ENCODE measurements at places on chromosomes 12 and 14. TPM values are rescaled to one million over a fixed set of nuclear protein-coding genes. Genes with fewer than 3 reads are reported as not detected.

- no peak for DNase-seq
Observed at GRCh38 chr14:102285106-102285505, 19.9 kb downstream of the MOK start.

GRCh38 chr12:63843721-63844390, 644 bp upstream of the SRGAP1 start:
- peak; percentile 67 for DNase-seq

DNA sequence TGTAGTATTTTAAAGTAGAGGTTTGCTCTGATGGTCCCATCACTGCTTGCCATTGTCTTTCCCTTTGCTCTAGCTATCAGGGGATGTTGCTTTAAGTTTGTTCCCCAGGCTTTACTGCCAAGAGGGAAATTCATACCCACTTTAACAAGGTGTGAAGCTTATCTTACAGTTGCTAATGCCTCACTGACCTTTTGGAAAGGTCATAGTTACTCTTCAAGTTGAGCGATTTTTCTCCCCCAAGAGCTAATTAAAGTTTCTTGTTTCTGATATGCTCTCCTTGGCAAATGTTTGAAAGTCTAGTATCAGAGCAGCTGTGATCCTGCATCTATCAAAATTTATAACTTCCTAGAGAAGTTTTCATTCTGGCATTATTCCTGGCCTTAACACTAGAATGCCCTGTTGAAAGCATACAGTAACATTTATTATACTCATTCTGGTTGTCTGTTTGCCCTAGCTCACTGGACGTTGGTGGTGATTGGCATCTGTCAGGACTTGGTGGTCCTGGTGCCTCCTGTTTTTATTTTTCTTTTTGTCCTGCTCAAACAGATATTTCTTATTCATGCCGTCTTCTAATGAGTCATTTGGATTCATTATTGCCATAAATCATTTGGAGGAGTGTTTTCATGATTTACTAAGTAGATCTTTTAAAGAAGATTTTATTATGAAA, 8.1 kb downstream of the ATP2A2 start:
- no peak for DNase-seq

GRCh38 chr12:64088431-64089349, 133.4 kb downstream of the KICS2 start:
- peak; percentile 92 for DNase-seq

DNA sequence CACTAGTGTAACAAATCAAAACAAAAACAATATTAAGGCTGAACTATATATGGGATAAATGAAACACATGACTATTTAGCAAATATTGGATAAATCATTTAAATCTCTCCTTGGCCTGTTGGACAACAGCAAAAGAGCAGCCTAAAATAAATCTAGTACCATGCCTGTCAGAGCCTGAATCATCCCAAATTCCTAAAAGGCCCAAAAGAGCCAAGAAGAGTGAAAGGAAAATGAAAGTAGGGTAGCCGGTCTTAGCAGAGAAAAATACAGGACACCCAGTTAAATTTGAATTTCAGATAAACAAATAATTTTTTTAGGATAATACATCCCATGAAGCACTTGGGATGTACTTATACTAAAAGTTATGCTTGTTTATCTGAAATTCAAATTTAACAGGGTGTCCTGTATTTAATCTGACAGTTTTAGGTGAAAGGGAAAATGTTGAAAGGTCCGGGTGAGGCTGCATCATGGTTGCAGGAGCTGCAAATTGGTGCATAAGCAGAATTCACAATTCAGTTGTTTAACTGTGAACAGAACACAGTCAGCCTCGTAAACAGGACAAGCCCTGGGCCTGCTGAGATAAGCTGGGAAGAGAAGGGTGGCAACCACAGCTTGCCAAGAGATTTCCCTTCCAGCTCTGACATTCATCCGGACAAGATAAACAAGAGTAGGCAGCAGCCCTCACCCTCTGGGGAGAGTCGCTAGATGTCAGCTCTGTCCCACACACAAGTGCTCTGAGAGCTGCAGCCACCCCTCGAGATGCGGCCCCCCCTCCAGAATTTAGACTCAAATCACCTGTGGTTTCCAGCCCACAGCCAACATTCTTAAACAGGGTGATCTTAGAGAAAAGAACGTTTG, 30.3 kb downstream of the DMAC2L start:
- no peak for DNase-seq

- DNase-seq = no peak
Observed at GRCh38 chr12:60832290-60832689, 1236.5 kb downstream of the SLC16A7 start.

DNA sequence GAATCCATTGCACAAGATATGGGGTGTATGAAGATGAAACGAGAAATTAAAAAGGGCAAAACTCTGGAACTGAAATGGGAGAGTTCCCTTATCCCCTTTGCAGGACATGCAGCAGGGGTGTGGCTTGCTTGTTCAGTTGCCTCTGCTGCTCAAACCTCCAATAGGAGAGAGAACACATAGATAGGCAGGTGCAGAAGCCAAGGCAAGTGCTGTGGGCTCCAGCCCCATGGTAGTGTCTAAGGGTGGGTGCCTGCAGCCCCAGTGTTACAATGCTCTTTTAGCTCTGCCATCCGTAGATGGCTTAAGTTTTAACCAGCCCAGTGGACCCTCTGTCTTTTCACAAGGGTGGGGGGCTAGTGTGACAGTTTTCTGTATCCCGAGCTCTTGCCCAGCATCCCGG, 69.7 kb downstream of the CMAS start:
- DNase-seq = no peak

DNA sequence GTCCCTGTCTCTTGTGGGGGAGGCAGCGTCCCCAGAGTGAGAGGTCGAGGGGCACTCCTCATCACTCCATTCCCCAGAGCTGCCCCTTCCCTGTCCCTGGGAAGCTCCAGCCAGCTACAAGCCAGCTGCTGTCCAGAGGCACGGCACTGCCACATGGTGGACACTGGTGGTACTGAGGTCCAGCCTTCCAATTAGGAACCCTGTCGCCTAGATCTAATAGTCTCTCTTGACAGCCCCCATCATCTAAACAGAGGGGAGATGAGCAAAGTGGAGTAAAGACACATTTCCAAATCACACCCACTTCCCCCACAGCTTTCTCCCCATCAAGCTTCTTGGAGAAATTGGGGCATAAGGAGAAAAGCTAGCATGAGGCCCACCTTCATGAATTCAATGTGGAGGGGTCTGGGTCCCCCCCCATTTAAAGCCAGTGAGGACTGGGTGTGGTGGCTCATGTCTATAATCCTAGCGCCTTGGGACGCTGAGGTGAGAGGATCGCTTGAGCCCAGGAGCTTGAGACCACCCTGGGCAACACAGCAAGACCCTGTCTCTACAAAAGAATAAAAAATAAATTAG, 2.1 kb upstream of the INHBE start:
- no peak for DNase-seq

- peak; percentile 80 for DNase-seq
Observed at GRCh38 chr12:32051511-32052211, 55.0 kb upstream of the BICD1 start.

DNA sequence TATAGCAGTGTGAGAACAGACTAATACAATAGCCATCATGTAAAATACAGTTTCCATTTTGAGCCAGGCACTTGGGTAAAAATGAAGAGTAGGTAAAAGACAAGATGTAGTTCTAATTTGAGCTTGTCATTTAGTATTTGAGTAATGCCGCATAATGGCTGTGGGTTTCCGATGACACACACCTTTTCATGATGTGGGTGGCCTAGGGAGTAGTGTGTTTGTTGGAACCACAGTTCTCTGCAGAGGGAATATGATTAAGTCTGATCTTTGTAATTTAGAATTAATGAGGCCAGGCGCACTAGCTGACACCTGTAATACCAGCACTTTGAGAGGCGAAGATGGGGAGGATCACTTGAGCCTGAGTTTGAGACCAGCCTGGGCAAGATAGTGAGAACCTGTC, 61.8 kb downstream of the RCOR1 start:
- DNase-seq = no peak

DNA sequence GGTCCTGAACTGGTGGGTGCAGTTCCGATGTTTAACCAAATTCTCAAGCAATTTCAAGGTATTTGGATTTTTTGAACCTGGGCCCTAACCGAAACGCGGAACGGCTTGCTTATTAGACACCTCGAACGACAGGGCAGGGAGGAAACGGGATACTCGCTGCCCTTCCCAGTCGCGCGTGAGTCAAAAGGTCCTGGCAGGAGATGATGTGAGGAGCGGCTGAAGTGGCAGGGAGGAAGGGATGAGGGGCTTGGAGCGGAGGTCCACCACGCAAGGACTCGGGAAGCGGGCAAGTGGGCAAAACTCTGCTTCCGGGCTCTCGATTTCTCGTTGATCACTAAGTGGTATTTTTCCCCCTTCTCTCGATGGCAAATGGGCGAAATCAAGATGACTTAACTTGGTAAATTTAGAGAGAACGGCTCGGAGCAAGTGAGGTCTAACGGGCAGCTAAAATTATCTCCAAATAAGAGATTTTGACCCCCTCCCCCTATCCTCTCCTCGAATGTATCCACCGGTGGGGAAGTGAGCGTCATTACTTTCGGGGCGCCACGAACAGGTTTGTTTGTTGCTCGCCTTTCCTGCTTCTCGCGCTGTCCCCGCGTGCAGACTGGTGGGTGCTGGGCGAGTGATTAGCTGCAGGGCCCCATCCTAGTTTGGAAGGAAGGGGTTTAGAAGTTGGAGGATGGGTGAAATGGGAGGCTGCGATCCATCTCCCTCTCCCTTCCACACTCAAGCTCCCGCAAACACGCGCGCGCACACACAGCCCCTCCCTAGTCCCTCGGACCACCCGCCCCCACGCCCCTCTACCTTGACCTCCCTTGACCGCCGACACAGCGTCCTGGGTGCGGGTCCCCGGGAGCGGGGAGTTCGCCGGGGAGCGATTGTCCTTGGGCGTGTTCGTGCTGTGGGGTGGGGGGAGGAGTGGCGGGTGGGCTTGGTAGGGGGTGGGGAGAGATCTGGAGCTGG, 986 bp upstream of the NTF3 start:
- no peak for DNase-seq

- DNase-seq = no peak
Observed at GRCh38 chr12:51187370-51187987, 14.5 kb upstream of the TFCP2 start.

DNA sequence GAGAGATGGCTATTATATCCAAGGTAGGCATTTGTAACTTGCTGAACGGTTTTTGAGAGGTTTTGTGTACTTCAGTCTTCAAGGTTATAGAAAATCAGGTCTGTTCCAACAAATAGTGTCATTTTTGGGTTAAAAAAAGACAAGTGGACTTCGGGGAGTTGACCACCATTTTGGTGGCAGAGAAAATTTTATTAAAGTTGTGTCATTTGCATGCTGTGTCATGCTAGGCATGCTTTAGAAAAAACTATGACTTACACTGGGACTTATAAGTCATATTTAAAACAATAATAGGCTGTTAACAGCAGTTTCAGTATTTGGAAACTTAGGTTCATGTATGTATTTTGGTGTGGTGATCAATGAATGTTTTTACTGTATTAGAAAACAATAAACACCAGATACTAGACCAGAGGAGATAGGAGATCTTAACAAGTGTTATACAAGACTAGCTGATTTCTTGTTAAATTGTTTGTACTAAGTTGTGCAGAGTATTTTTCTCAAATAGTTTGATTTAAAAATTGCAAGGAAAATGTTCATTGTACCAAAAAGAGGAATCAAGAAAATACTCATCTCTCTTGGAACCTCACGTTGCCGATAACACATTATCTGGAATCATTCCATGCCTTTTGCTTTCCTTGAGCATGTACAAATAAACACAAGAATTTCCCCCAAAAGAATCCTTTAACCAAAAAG, 1.4 kb downstream of the RAN start:
- DNase-seq = no peak

DNA sequence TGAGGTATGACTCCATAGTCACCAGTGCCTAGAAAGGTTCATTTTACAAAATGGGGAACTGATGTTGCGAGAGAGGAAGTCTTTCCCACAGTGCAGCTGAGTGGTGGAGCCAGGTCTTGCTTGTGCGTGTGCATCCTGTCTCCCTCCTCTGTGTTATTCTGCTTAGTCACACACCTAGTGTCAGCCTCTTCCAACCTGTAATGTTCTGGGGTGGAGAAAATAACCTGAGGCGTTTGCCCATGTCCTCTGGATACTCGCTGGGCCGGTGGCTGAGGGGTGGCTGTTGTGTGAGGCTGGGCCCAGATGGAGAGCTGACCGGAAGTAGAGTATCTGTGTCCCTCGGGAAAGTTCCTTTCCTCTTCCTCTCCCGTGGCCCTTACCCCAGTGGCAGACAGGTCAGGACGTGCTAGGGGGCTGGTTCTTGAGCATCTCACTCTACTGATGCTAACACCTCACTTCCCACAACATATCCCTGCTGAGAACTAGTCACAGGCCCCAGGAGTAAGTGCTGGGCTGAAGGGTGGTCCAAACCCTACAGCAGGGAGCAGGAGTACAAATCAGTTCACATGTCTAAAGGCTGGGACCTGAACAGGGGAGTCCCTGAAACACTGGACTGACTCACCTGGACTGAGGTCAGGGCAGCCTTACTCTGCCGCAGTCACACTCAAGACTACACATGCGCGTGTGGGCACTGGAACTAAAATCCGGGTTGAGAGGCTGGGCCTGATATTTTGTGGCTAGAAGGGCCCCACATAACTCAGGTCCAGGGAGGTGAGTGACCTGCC, 7.0 kb downstream of the MLF2 start:
- no peak for DNase-seq

DNA sequence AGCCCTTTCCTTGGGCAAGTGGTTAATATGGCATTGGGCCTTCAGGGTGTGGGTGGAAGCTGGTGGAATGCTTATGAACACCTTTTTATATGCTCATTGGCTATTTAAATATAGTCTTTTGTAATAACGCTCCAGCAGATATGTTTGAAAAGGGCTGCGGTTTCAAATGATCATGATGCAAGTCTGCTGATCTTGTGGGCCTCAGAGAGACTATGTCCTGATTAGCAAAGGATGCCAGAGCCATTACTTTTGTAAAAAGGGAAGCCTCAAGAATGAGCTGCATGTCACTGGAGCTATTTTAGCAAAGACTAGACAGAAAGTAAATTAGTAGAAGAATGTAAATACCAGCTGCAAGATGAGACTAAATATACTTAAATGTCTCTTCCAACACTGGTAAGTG, 200.5 kb downstream of the GXYLT1 start:
- DNase-seq = no peak

- DNase-seq = no peak
Observed at GRCh38 chr14:31025367-31026076, at the start of gene AP4S1. Gene AP4S1, plus strand, starts transcription at chr14:31025649. Its CDS starts 40,548 bp downstream, at chr14:31066197.

GRCh38 chr14:33504246-33505099, 446.4 kb downstream of the EGLN3 start:
- DNase-seq = no peak

Gene ACOT6
- total RNA-seq = not detected

Gene MED6
- total RNA-seq = 24.4 TPM

Gene KRT86
- total RNA-seq = 1.1 TPM

Gene FIGNL2
- total RNA-seq = 0.23 TPM

Gene CARMIL3
- 0.15 TPM for total RNA-seq

Gene LBHD2
- total RNA-seq = not detected

Gene SYNE2
- total RNA-seq = 37.5 TPM

Gene KRT79
- total RNA-seq = not detected

Gene KLRD1
- not detected for total RNA-seq

Measured in Panc1 (cell line).